ENCODE measurements at places on chromosomes 6 and 20.
A peak's percentile ranks its signal among the peaks of the same experiment; 100 is the strongest.

DNA sequence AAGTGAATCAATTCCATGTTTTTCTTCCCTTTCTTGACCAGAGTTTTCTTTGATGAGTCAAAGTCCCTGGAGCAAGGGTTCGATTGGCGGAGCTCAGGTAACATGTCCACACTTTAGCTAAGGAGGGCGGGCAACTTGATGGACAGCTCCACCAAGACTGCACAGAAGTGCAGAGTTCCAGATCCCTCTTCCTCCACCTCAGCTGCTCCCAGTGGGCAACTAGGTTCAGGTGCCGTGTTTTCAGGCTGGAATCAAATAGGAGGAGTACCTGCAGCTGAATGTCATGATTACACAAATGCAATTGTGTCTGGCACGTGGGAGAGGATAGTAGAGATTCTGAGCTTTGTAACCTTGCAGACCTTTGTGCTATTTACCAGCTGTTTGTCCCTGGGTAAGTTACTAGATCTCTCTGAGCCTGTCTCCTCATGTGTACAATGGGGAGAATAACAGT is 1.9 kb upstream of the ELMO2 start:
- peak; percentile 67 for DNase-seq

DNA sequence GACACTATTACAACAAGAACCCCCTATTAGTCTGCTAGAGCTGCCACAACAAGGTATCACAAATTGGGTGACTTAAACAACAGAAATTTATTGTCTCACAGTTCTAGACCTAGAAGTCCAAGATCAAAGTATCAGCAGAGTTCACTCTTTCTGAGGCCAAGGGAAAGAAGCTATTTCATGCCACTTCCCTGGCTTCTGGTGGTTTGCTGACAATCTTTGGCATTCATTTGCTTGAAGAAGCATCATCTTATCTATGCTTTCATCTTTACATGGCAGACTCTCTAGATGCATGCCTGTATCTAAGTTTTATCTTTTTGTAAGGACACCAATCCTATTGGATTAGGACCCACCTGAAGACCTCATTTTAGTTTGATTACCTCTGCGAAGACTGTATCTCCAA is 296.8 kb upstream of the MARCKS start:
- DNase-seq, result no peak

DNA sequence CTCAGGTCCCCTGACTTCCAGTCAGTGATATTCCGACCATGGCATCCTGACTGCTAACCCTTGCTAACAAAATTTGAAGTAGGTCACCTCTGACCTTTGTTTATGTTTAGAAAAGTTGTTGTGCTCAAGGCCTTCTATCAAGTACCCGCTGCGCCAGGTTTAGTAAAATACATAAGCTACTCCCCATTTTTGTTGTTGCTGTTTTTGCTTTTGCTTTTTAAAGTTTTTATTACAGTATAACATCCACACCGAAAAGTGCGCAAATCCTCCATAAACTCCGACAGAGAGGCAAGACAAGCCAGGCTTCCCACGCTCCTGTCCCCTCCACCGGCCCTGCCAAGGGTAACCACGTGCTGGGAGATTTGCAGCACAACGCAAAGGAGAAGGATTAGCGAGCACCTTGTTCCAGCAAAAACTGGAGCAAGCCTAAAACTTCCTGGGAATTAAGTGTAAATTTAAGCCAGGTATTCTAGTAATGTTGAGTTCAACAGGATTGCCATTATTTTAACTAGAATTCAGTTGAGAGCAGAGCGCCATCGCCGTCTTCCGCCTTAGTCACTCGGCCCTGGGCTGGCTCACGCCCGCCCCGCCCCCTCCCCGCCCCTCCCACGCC is 17.8 kb upstream of the HMGN4 start:
- no peak for DNase-seq

GRCh38 chr6:125357515-125358256 is 55.9 kb upstream of the HDDC2 start:
- no peak for DNase-seq

GRCh38 chr20:6704132-6704861 is 63.2 kb upstream of the BMP2 start:
- peak; percentile 21 for DNase-seq

DNA sequence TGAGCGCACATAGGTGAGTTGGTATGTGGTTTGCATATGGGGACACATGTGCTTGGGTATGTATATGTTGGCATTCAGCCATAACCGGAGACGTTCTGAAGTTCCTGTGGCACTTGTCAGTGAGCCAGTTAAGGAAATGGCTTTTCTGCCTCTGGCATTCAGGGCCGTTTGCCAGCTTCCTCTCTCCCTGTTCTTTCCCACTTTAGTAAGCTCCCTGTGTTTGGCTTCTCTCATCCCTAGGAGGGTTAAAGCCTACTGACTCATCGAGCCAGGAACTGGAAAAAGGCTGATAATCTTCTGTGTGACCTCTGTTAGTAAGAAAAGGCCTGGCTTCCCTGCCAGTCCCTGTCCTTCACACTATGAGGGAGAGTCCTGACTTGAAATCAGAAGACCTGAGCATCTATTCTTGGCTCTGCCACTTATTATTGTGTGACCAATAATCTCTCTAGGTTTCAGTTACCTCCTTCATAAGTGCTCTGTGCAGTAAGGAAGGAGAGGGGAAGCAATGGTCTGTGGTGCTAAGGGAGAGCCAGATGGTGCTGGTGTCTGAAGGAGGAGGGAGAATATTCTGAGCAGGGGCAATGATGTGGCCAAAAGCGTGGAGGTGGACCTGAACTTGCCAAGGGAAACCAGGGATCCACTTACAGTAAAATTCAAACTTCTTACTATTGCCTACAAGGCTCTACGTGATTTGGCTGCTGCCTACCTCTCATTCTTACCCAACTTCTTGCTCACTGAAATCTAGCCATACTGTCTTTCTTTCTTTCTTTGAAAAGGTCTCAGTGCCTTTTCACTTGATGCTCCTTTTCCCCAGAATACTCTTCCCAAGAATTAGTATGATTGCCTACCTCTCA is 31.4 kb downstream of the ACSS2 start:
- DNase-seq, result peak; percentile 98

Data from epithelial cell of esophagus (primary cell).